ENCODE measurements at places on chromosomes 1 and 21.

GRCh38 chr1:40612345-40612831 is 53.1 kb downstream of the RIMS3 start:
- H3K27ac ChIP-seq, result no peak overlapping the region
- H3K36me3 ChIP-seq, result no peaks in the 10 kb centered on the region
- DNase-seq, result peak; percentile 65
- no peak overlapping the region for H3K4me3 ChIP-seq
- H3K27me3 ChIP-seq, result peaks cover 11% of the 10 kb centered on the region
- H3K4me1 ChIP-seq, result no peaks in the 10 kb centered on the region

DNA sequence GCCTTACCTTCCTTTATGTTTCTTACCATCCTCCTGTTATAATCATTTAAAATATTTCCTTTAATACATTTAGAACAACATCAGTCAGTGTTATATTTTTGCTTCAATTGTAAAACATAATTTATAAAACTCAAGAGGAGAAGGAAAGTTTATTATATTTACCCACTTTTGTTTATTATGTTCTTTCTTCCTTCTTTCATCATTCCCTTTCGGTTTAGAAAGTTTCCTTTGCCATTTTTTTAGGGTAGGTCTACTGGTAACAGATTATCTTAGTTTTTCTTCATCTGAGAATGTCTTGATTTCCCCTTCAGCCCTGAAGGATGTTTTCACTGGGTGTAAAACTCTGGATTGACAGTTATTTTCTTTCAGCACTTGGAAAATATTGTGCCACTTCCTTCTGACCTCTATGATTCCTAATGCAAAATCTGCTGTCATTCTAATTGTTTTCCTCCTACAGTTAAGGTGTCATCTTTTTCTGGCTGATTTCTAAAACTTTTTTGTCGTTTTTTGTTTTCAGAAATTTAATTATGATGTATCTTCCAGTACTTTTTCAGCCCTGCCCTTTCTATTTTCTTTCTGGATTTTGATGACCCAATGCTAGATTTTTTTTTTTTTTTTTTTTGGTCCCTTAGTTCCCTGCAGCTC is 25.0 kb downstream of the PTPN22 start:
- no peak overlapping the region for H3K27ac ChIP-seq
- H3K4me3 ChIP-seq, result no peak overlapping the region
- no peaks in the 10 kb centered on the region for H3K27me3 ChIP-seq
- DNase-seq, result no peak
- H3K4me1 ChIP-seq, result peaks cover 13% of the 10 kb centered on the region

DNA sequence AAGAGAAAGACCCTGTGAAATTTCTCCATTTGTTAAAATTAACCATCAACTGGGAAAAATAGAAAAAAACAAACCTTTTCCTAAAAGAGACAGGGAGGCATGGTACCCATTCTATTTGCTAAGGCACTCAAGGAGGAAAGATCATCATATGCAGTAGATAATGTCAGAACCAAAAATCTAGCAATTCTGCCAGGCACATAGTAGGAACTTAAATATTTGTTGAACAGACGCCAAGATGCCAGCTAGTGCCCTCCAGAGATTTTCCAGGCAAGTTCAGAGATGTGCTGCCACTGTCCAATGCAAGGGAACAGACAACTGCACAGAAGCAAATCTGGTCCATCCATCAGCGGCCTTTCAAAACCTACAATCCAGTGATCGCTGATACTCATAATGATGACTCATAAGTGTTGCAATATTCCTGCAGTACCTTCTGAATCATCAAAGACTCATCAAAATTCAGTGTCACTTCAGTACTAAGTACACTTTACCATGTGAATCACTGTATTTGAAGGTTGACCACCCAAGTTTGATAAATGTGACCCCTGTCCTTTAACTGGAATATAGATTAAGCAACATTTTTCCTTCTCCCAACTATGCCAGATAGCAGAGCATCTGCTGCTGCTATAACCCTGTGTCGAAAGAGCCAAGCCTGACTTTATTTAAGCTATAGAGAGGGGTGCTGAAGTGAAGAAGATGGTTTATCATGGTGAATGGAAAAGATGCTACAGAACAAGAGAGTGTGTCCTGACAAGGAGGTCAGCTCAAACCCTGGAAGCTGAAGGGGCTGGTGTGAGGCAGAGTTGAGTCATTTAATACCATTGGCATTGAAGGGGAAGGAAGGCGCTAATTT is 99.1 kb downstream of the MT1HL1 start:
- H3K27me3 ChIP-seq, result peaks cover 2% of the 10 kb centered on the region
- no peaks in the 10 kb centered on the region for H3K4me1 ChIP-seq
- H3K36me3 ChIP-seq, result peaks cover 14% of the 10 kb centered on the region
- H3K4me3 ChIP-seq, result no peak overlapping the region
- H3K27ac ChIP-seq, result no peak overlapping the region
- DNase-seq, result no peak

- no peak for DNase-seq
- H3K4me3 ChIP-seq, result no peak overlapping the region
- peaks cover 11% of the 10 kb centered on the region for H3K27me3 ChIP-seq
- H3K27ac ChIP-seq, result no peak overlapping the region
- peaks cover 8% of the 10 kb centered on the region for H3K4me1 ChIP-seq
- peaks cover 1% of the 10 kb centered on the region for H3K36me3 ChIP-seq
Measured at GRCh38 chr1:234743791-234744611, 134.0 kb upstream of the IRF2BP2 start.

DNA sequence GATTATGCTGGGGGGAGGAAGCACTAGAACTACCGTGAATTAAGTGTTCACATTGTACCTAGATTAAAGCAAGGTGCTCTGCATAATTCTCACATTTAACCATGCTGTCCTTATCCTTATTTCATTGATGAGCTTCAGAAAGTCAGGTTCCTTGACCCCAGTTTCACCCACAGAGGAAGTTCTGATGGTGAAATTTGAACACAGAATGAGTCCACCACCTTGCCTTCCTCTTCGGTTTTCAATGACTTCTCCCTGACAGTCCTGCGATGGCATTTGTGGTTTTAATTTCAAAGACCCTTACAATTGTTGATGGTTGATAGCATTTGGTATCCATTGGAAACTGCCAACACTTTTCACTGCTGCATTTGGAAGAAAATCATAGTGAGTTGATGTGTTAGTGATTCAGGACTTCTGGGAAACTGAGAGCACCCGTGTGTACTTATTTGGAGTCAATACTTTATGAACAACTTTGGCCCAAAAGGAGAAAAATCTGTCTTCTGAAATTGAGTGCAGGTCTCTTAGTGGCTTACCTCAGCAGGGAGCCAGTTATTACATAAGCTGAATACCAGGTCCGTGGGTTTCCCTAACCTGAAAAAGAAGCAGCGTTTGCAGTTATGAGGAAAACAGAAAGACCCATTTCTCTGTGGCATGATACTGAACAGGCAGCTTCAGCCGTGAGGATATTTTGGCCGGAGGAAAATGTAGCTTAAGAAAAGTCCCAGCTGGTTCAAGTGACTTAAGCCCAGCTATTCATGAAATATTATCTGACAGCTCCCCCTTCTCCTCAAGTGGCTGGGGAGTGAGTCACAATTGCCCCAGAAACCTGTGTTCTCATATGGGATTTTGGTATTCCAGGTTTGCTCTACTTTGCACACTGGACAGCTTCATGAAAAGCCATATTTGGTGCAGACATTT is 47.5 kb downstream of the ROR1 start:
- no peak for DNase-seq
- no peaks in the 10 kb centered on the region for H3K4me1 ChIP-seq
- peaks cover 7% of the 10 kb centered on the region for H3K27me3 ChIP-seq
- no peak overlapping the region for H3K27ac ChIP-seq

GRCh38 chr1:226821719-226822085 is 48.7 kb upstream of the PSEN2 start:
- H3K36me3 ChIP-seq, result peaks cover 2% of the 10 kb centered on the region
- H3K4me3 ChIP-seq, result no peak overlapping the region
- peaks cover 10% of the 10 kb centered on the region for H3K4me1 ChIP-seq

DNA sequence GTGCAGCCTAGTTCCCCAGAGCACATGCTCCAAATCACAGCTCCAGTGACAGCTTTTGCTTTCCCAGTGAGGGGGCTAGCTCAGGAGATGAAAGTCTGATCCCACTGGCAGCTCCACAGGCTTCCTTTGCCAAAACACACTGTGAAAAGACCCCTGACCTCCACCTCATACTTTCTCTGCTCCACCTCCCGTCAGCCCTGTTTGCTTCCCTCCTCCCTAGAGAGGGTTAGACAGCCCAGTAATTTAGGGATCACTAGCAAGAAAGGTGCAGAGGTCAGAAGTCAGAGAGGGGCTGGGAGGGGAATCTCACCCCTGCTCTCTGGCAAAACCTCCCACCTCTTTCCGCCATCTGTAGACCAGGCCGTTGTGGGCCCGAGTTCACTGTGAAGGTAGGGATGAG is 62.8 kb downstream of the PLXNA2 start:
- H3K36me3 ChIP-seq, result no peaks in the 10 kb centered on the region
- H3K4me1 ChIP-seq, result no peaks in the 10 kb centered on the region
- no peak for DNase-seq
- H3K4me3 ChIP-seq, result no peak overlapping the region

GRCh38 chr1:169184812-169185211 is 78.3 kb downstream of the ATP1B1 start:
- H3K4me3 ChIP-seq, result no peak overlapping the region
- no peak overlapping the region for H3K27ac ChIP-seq
- H3K4me1 ChIP-seq, result no peaks in the 10 kb centered on the region

DNA sequence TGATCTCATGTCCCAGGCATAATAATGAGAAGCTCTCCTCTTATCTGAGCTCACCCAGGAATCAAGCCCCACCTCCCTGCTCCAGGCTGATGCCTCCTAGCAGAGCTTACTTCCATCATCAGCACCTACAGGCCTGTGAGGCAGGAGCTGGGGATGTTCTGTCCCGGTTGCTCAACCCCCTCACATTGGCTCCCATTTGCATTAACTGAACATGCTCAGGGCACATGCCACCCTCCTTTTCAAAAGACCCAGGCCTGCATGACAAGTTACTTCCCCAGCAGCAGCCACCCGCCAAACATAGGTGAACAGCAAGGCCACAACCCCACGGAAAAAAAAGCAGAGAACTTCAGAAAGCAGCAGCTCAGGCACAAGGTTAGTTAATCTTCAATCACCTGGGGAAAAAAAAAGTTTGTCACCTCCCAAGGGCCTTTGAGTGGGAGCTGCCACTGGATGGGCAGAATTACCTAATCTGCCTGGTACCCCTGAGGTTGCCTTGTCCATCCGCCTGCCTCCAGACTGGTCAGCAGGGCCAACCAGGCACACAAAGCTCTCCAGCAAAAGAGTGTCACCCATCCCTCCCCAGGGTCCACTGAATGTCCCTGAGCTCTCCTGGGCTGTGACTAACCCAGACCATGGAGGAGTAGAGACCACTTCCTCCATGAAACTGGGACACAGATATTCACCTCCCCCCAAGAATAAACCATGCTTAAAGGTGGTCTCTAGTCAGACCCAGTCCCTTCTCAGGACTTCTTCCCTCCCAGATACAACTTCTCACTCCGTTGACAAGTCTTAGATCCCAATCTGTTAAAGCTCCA is 4.4 kb downstream of the KCNN3 start:
- H3K4me1 ChIP-seq, result peaks cover 28% of the 10 kb centered on the region
- H3K4me3 ChIP-seq, result no peak overlapping the region
- H3K27ac ChIP-seq, result no peak overlapping the region
- H3K36me3 ChIP-seq, result no peaks in the 10 kb centered on the region
- H3K27me3 ChIP-seq, result peaks cover 34% of the 10 kb centered on the region

DNA sequence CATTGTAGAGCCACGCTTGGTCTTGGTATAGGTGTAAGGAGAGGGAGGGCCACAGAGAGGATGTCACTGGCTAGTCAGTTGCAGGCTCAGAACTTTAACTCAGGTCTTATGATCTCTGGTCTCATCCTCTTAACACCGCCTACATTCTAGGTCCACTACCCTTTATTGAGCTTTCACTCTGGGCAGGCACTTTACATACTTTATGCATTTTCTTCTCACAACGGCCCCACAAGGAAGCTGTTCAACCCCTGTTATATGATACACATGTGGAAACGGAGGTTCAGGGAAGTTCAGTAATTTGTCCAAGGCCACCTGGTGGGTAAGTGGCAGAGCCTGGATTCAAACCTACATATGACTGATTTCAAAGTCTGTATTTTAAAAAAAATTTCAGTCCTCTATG is 25.3 kb upstream of the RCAN3 start:
- no peaks in the 10 kb centered on the region for H3K36me3 ChIP-seq
- no peak overlapping the region for H3K4me3 ChIP-seq
- H3K27me3 ChIP-seq, result no peaks in the 10 kb centered on the region
- peaks cover 16% of the 10 kb centered on the region for H3K4me1 ChIP-seq
- no peak for DNase-seq
- H3K27ac ChIP-seq, result no peak overlapping the region

DNA sequence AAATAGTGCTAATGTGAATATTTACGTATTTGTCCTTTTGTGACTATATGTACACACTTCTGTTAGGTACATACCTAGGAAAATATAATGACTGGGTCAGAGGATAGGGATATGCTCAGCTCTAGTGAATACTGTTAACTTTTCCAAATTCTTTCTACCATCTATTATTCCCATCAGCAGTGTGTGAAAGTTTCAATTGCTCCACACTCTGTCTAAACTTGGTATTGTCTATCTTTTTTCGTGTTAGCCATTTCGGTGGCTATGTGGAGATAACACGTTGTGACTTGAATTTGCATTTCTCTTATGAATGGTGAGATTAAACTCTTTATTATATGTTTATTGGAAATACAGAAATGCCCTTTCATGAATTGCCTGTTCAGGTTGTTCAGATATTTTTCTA is 22.7 kb upstream of the LELP1 start:
- no peaks in the 10 kb centered on the region for H3K36me3 ChIP-seq
- no peaks in the 10 kb centered on the region for H3K4me1 ChIP-seq
- no peak for DNase-seq
- peaks cover 1% of the 10 kb centered on the region for H3K27me3 ChIP-seq
- no peak overlapping the region for H3K27ac ChIP-seq
- no peak overlapping the region for H3K4me3 ChIP-seq

- DNase-seq, result no peak
- H3K27ac ChIP-seq, result no peak overlapping the region
- H3K36me3 ChIP-seq, result no peaks in the 10 kb centered on the region
- H3K27me3 ChIP-seq, result no peaks in the 10 kb centered on the region
- H3K4me3 ChIP-seq, result no peak overlapping the region
Measured at GRCh38 chr1:113321771-113322387, 68.4 kb upstream of the MAGI3 start.

DNA sequence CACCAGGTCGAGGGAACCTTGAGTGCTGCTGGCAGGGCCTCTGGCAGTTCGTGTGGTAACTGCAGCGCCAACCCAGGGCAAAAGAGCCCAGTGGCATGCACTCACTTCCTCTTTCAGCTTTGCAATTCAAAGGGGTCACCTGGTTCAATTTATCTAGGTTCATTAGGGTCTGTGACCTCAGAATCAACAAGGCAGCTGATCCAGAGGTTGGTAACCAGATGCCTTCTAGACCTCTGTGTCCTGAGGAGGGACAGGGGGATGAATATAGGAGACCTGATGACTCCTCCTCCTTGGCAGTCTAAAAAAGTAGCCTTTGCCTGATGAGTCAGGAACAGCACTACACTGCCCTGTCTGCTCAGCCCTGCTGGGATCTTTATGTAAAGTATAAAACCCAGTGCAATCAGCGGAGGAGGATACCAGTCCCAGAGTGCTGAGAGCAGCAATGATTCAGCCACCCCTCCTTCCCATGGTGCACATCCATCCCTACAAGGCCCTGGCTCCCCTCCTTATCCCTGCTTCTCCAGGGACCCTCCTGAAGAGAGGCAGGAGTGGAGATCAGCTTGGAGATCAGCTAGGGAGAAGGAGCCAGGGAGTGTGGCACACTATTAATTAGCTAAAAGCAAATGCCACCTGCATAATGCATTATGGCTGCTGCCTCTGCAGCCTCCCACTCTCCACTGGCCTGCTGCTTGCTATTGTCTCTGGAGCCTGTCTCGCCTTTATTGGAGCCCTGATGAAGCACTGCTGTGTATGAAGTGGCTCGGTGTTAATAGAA is 11.2 kb upstream of the FMOD start:
- no peaks in the 10 kb centered on the region for H3K4me1 ChIP-seq
- H3K36me3 ChIP-seq, result no peaks in the 10 kb centered on the region
- no peak for DNase-seq
- H3K27ac ChIP-seq, result no peak overlapping the region
- no peak overlapping the region for H3K4me3 ChIP-seq
- peaks cover 21% of the 10 kb centered on the region for H3K27me3 ChIP-seq

Data from activated T-helper 1 cell treated with anti-CD3 and anti-CD28 coated beads, Interleukin-12 subunit alpha, Interleukin-12 subunit beta, Interleukin-2, Interleukin-4 antibody, amounts not matched to agents 30 ng/mL and 10 ng/mL and 1 ng/mL, durations not matched to agents 14 hours and 24 hours and 36 hours (primary cell).